CD4-positive, alpha-beta T cell treated with Interleukin-6 for 4 hours (primary cell): ENCODE measurements at places on chromosomes 4 and X.
A peak's percentile ranks its signal among the peaks of the same experiment; 100 is the strongest.

- DNase-seq = no peak
Measured at GRCh38 chr4:4631150-4631549, 89.3 kb upstream of the STX18 start.

- DNase-seq = no peak
Measured at GRCh38 chrX:108132876-108133275, 41.3 kb downstream of the ATG4A start.

- DNase-seq = peak; percentile 26
Measured at GRCh38 chrX:74133156-74133796, 170.7 kb upstream of the ZCCHC13 start.

DNA sequence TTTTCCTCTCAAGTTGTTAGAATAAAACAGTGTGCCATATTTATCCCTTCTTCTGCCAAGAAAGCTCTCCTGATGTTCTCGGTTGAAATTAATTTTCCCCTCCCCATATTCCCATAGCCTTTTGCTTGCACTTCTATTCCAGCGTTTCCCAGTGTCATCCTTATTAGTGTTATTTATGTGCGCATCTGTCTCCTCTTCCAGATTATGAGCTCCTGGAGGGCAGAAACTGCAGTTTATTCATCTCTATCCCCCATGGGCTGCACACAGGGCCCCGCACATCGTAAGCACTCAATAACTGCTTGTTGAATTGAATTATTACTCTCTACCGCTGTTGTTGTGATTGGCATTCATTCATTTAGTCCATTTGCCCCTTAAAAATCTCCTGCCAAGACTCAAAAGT lies 149.4 kb downstream of the SOX3 start:
- DNase-seq = no peak

DNA sequence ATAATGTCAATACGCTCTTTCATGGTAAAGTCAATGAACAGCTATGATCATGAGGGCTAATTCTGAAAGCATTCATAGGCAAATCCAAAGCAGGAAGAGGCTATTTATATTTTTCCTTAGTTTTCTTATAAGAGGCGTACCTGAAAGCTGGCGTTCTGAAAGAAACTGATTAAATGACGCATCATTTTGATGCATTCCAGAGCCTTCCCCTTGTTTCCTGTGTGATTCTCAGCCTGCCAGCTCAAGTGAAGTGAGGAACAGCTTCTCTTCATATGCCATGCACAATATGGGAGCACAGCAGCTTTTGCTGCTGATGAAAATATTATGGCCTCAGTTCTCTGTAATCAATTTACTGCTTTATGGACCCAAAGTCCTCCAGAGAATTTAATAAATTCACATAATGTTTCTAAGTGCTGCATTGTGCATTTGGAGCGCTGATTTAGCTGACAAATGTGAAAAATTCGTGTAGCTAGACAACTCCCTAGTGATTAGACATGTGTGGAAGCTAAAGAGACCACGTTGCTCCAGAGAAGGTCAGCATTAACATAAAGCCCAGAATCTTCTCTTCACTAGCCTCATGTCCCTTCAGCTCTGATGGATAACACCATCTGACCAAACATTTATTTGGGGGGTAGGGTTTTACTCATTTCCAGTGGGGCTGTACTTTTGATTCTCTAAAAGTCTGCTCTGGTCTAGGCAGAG lies 110.8 kb downstream of the GPAT3 start:
- no peak for DNase-seq
